ENCODE measurements at places on chromosomes 3 and 15.

DNA sequence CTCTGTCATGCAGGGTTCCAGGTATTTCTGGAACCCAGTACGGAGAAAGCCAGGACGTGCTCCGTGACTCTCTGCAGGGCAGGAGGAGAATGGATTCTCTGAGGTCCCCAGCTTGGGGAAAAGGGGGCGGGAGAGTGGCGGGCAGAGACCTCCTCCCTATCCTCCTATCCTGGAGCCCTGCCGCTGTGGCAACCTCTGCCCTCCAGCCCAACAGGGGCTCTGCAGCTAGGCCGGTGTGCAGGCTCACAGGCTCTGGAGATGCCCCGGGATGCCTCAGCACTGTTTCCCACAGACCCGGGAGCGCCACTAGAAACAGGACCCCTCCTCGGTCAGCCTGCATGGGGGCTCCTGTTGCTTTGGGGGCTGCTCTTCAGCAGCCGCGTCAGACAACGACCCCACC lies 43.1 kb downstream of the NUP210 start:
- no peak for DNase-seq

DNA sequence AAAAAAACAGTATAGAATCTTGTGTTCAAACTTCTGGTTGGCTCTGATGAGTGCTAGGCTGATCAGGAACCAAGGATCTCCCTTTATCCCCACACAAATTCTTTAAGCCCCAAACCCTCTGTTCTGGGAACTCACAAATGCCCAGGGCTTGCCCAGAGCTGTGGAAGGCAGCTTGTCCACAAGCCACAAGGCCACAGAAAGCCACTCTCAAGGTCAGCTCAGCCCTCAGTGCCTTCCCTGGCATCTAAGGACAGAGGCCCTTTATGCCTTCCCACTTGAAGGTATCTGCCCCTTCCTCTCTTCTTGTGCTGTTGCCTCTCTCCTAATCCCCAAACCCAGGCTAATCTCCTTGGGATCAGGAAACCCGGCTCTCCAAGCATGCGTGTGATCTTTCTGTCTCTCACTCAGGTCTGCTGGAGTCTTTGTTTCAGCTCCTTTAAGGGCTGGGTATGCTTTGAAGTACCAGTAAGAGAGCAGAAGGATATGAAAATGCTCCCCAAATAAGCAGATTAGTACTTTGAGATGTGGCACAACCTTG lies 145.0 kb upstream of the TRIM42 start:
- DNase-seq: no peak

- DNase-seq: no peak
Observed at GRCh38 chr3:14795996-14796395, 22.8 kb upstream of the FGD5 start.

GRCh38 chr3:10557781-10558373 lies 52.5 kb upstream of the ATP2B2 start:
- no peak for DNase-seq

GRCh38 chr15:66849393-66849745 lies 147.3 kb downstream of the SMAD6 start:
- DNase-seq: no peak

DNA sequence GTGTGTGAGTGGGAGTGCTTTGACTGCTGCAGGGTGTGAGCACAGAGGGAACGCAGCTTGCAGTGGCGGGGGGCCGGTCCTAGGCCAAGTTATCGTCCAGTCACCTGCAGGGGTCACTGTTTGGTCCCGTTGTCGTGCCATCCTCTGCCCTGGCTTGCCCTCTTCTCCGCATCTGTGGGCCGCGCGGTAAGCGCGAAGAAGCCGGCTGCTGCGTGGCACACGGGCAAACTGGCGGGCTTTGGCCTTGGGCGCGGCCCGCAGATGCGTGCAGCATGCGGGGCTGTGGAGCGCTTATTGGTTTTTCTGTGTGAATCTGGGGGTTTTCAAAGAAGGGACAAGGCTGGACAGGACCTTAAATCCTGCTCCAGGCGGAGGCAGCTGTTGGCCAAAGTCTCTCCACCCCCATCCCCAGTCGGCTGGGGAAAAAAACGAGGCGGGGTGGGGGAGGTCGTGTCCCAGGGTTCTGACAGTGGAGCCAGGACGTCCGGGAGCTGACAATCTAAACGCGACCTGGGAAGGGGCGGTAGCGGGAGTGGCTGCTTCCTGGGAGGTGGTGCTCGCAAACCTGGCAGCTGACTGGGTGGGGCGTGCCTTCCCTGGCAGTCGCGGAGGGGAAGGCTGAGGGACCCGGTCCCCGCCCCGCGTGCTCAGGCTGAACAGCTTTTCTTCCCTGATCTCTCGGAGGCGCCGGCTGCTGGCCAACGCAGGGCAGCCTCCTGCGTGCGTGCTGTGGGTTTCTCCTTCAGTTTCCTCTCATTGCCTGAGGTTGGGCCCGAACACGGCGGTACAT lies 39.7 kb upstream of the VEPH1 start:
- no peak for DNase-seq

Measured in GM12878 (cell line).